ENCODE measurements at places on chromosomes 16 and 17. TPM values are rescaled to one million over a fixed set of nuclear protein-coding genes. Genes with fewer than 3 reads are reported as not detected.

CCL11 gene
- total RNA-seq: not detected

DNA sequence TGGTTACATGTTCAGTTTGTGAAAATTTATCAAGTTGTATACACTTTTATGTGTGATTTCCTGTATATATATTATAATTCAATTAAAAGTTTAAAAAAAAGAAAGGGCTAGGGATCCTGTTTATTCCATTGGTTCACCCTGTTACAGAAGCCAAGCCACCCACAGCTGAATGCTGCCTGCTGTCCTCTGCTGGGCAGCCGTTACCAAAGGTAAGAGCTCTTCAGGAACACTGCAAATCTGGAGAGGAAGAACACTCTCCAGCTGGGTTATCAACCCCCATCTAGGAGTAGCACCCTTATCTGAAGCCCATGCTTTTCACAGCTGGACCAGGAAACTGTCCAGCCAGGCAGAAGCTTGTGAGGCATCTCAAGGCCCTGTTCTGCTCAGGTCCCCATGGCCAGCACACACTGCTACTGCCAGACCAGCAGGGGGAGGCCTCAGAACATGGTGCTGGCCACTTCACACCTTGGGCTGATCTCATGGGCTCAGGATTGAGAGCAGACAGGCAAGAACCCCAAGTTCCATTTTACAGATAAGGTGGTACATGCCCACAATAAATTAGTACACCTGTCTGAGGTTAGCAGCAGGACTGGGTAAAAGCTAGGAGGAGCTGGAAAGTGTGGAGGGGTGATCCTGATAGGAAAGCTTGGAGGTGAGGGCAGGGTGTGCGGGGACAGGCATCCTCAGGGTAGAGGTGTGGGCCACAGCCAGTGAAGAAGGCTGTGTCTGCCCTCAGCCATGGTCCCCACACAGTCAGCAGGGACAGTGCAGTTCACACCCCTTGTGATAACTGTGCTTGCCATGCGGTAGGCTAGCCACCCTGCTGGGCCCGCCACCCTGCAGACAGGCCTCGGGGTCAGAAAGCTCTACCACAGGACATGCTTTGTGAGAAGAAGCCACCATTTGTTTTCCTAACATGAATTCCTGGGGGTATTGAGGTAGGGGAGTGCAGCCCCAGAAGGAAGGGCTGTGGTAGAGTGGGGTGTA, 54.3 kb upstream of the SREBF1 start:
- H3K36me3 ChIP-seq: peaks cover 6% of the 10 kb centered on the region
- no peak overlapping the region for H3K27ac ChIP-seq
- no peaks in the 10 kb centered on the region for H3K4me1 ChIP-seq
- no peak overlapping the region for H3K4me3 ChIP-seq

GRCh38 chr16:86343027-86343795, 167.1 kb upstream of the FOXF1 start:
- H3K27ac ChIP-seq: no peak overlapping the region
- H3K36me3 ChIP-seq: no peaks in the 10 kb centered on the region
- H3K4me3 ChIP-seq: no peak overlapping the region
- H3K27me3 ChIP-seq: peaks cover 49% of the 10 kb centered on the region

SGSH gene
- 15.3 TPM for total RNA-seq

KCNH6 gene
- not detected for total RNA-seq

C1QTNF1 gene
- 21.0 TPM for total RNA-seq

DNA sequence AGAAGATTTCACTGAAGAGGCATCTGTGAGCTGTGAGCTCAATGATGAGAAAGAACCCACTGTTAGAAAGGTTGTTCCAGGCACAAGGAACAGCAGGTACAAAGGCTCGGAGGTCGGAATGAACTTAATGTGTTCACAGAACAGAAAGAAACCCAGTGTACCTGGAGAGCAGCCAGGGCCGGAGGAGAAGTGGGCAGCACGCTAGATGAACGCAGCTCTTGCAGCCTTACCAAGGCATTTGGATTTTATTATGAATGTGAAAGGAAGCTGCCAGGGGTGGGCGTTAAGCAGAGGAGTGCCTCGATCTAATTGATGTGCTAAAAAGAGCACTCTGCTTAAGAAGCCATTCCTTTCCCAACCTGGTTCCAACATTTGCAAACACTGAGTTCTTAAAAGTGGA, 19.0 kb downstream of the EEF2K start:
- H3K27ac ChIP-seq: no peak overlapping the region
- H3K36me3 ChIP-seq: peaks cover 3% of the 10 kb centered on the region
- H3K4me3 ChIP-seq: no peak overlapping the region
- H3K4me1 ChIP-seq: no peaks in the 10 kb centered on the region

CHST5 gene
- total RNA-seq: 0.29 TPM

DNA sequence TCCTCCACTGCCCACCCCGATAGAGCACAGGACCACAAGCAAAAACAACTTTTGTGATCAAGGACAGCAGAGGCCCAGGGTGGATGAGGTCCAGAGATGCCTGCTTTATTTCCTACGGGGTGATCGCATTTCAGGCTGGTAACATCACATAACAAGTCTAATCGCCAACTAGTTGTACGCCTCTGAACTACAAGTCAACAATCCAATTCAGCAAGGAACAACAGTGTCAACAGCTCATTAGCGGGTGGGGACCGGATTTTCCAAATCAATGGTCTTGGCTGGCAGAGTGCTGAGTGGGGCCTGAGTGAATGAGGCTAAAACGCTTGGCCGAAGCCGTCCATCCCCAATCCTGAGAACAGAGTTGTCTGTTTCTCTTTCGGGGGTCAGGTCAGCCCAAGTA, 17.1 kb downstream of the MRM3 start:
- H3K27me3 ChIP-seq: no peaks in the 10 kb centered on the region
- H3K36me3 ChIP-seq: no peaks in the 10 kb centered on the region
- no peak for DNase-seq
- H3K4me1 ChIP-seq: no peaks in the 10 kb centered on the region

DNA sequence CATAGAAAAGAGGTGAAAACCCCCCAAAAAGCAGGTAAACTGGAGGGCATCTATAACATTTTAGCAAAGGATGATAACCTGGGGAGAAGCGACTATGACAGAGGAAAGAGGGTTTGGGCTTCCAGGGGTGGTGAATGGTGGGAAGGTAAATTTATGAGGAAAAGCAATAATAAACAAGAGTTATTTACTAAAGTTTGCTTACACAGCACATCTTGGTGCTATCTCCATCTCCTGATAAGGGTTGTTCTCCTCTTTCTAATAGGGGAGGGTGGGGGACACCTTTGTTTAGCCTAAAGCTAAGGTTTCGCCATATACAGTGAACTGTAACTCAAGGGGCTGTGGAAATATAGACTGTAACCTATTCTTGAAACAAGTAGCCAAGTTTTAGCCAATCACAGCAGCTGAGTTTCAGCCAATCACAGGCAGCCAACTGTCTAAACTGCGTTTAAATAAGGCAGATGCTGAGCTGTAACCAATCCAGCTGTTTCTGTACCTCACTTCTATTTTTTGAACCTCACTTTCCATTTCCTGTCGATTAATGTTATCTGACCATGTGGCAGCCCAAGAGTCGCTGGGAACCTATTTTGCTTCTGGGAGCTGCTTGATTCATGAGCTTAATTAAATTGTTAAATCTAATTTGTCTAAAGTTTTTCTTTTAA, 191.8 kb downstream of the MAP2K6 start:
- no peak for DNase-seq
- no peak overlapping the region for H3K4me3 ChIP-seq
- H3K36me3 ChIP-seq: no peaks in the 10 kb centered on the region
- H3K27ac ChIP-seq: no peak overlapping the region
- peaks cover 30% of the 10 kb centered on the region for H3K4me1 ChIP-seq

GRCh38 chr17:39928858-39929645, 1.5 kb downstream of the LRRC3C start:
- H3K27me3 ChIP-seq: no peaks in the 10 kb centered on the region
- no peaks in the 10 kb centered on the region for H3K36me3 ChIP-seq
- H3K4me1 ChIP-seq: peaks cover 40% of the 10 kb centered on the region
- peak overlapping the region; percentile 22 for H3K4me3 ChIP-seq
- H3K27ac ChIP-seq: peak overlapping the region; percentile 72

ASPSCR1 gene
- 31.5 TPM for total RNA-seq

- no peak overlapping the region for H3K27ac ChIP-seq
- no peaks in the 10 kb centered on the region for H3K4me1 ChIP-seq
- no peak for DNase-seq
- no peaks in the 10 kb centered on the region for H3K36me3 ChIP-seq
Measured at GRCh38 chr16:4082474-4083044, 33.7 kb downstream of the ADCY9 start.

GRCh38 chr16:76931186-76931585, 259.8 kb upstream of the MON1B start:
- no peaks in the 10 kb centered on the region for H3K36me3 ChIP-seq
- H3K27ac ChIP-seq: no peak overlapping the region
- peaks cover 50% of the 10 kb centered on the region for H3K27me3 ChIP-seq
- no peak for DNase-seq
- H3K4me1 ChIP-seq: no peaks in the 10 kb centered on the region

GRCh38 chr17:31888124-31888523, 13.4 kb downstream of the UTP6 start:
- no peak overlapping the region for H3K27ac ChIP-seq
- no peaks in the 10 kb centered on the region for H3K4me1 ChIP-seq
- peaks cover 20% of the 10 kb centered on the region for H3K36me3 ChIP-seq
- no peak for DNase-seq
- no peak overlapping the region for H3K4me3 ChIP-seq

MT1G gene
- total RNA-seq: not detected

DNA sequence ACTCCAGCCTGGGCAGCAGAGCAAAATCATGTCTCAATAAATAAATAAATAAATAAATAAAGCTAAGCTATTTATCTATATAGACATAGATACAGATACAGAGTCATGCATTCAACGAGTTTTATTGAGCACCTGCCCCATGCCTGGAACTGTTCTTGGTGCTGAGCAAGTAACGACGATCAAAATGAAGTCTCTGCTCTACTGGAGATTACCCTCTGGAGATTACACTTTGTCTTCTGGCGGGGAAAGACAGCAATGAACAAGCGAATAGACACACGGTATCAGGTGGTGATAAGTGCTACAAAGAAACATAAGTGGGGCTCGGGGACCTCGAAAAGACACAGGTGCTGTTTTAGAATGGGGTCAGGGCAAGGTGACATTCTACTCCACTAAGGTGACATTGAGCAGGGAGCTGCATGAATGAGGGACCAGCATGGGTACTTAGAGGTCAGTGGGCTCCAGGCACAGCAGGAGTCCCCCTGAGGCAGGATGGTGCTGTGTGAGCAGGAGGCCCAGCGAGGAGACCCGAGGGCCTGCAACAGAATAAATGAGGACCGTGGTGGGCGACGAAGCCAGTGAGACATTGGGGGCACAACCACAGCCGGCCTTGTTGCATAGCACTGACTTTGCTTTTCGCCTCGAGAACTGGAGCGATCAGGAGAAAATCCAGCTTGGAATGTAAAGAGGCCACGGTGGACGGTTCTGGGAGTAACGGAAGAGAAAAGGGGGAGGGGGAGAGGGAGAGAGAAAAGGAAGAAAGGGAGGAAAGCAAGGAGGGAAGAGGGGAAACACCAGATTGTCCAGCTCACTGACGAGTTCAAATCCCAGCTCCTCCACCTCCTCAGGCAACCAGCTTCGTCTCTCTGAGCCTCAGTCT, 42.4 kb upstream of the MEAK7 start:
- no peak overlapping the region for H3K4me3 ChIP-seq
- no peaks in the 10 kb centered on the region for H3K36me3 ChIP-seq
- H3K4me1 ChIP-seq: no peaks in the 10 kb centered on the region
- H3K27me3 ChIP-seq: no peaks in the 10 kb centered on the region

KRT17 gene
- 92.1 TPM for total RNA-seq

GRCh38 chr16:55392701-55393100, 68.7 kb downstream of the IRX6 start:
- no peak overlapping the region for H3K27ac ChIP-seq
- no peak overlapping the region for H3K4me3 ChIP-seq
- DNase-seq: peak; percentile 8

- H3K4me1 ChIP-seq: peaks cover 22% of the 10 kb centered on the region
- H3K36me3 ChIP-seq: no peaks in the 10 kb centered on the region
- no peak for DNase-seq
- H3K27ac ChIP-seq: peak overlapping the region; percentile 69
- H3K4me3 ChIP-seq: no peak overlapping the region
Measured at GRCh38 chr16:53865494-53865863, 161.5 kb downstream of the FTO start.

DNA sequence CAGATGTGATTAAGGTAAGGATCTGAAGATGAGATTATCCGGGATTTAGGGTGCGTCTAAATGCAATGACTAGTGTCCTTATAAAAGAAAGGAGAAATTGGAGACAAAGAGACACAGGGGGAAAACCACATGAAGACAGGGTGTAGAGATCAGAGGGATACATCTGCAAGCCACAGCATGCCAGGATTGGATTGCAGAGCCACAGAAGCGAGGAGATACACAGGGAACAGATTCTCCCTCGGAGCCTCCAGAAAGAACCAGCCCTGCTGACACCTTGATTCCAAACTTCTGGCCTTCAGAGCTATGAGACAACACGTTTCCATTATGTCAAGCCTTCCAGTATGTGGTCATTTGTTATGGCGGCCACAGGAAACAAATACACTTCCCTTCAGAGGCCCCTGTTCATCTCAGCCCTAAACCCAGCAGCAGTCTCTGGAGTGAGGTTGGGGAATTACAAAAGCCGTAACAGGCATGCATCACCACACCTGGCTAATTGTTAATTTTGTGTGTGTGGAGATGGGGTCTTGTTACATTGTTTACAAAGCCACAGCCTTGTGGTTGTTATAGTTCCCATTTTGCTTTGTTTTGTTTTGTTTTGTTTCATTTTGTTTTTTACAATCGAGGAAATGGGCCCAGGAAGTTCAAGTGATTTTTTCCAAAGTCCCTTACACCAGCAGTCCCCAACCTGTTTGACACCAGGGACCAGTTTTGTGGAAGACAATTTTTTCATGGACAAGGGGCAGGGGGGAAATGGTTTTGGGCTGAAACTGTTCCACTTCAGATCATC, 51.6 kb upstream of the LYRM9 start:
- H3K36me3 ChIP-seq: no peaks in the 10 kb centered on the region
- DNase-seq: no peak
- no peaks in the 10 kb centered on the region for H3K27me3 ChIP-seq
- H3K4me1 ChIP-seq: no peaks in the 10 kb centered on the region

DNA sequence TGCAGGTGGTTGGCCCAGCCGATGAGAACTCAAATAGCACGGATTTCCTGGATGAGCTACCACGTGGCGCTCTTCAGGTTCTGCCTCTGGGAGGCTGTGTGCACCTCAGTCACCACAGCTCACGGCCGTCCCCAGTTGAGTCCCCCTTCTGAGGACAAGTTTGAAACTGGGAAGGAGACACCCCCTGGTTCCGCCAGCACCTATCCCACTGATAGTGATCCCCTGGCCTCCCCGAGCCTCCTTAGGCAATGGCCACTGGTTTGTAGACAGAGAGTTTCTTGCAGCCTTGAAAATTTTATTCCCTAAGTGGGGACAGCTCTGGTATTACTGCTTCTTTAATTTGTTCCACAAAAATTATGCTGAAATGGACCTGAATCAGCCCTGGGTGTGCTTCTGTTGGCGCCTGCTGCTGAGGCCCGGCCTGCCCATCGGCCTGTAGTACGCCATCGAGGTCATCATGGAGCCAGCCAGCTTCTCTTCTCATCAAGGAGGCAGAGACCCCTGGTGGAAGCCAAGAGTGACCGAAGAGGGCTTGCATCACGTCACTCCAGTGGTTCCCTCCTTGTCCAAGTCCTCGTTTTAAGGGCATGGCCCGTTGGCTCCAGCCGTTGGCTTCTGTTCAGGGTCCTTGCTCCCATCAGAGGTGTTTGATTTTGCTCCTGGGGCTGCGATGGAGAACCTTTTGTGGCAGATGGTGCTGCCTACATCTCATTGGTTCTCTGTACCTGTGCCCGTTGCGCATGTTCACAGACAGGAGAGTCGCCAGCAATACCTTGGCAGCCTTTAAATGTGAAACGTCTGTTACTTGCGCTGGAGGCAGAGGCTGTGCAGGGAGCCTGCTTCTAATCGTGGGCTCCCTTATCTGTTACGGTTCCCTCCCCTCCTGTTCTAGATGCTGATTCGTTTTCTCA, 9.3 kb downstream of the SMCR8 start:
- peaks cover 29% of the 10 kb centered on the region for H3K36me3 ChIP-seq
- H3K27me3 ChIP-seq: no peaks in the 10 kb centered on the region
- no peak overlapping the region for H3K4me3 ChIP-seq

All from PC-3 (cell line).